ENCODE measurements at places on chromosomes 11 and 22.
A peak's percentile ranks its signal among the peaks of the same experiment; 100 is the strongest.

- DNase-seq = no peak
These were observed 18.7 kb upstream of the TMPRSS5 start for GRCh38 chr11:113724778-113725177.

- no peak for DNase-seq
These were observed 70.0 kb downstream of the SGSM1 start for GRCh38 chr22:24875862-24876506.

DNA sequence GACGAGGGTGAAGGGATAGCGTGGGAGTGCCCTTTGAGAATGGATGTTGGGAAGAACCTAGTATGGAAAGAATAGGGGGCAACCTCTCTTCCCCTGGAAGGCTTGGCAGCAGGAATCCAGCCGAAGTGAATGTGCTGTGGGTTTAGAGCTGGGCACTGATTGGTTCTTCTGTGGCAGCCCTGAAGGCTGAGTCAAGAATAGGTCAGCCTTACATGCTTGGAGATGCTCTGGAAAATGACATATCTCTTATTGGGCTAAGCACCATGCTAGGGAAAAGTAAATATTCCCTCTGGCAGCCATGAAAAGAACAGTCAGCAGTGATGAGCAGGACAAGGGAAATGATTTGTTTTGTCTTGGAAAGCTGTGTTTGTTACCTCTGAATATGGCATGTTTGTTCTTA is 149.5 kb downstream of the COMMD9 start:
- DNase-seq = no peak

GRCh38 chr11:121557348-121557747 is 104.6 kb upstream of the SORL1-AS1 start:
- DNase-seq = no peak

DNA sequence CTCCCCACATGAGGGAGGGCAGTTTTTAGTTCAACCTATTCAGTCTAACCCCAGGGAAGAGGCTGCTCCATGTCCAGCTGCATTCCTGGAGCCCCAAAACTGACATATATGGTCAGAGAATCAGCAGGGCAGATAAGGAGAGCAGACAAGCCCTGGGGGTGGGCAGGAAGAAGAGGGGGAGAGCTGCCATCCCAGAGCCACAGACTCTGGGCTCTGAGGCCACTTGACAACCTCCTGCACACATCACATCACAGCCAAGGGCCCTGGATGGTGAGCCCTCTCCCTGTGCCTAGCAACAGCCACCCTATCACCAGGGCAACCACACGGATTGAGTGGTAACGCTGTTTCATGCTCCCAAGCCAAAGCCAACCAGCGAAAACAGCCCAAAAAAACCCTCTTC is 3.1 kb downstream of the ARHGAP1 start:
- no peak for DNase-seq

DNA sequence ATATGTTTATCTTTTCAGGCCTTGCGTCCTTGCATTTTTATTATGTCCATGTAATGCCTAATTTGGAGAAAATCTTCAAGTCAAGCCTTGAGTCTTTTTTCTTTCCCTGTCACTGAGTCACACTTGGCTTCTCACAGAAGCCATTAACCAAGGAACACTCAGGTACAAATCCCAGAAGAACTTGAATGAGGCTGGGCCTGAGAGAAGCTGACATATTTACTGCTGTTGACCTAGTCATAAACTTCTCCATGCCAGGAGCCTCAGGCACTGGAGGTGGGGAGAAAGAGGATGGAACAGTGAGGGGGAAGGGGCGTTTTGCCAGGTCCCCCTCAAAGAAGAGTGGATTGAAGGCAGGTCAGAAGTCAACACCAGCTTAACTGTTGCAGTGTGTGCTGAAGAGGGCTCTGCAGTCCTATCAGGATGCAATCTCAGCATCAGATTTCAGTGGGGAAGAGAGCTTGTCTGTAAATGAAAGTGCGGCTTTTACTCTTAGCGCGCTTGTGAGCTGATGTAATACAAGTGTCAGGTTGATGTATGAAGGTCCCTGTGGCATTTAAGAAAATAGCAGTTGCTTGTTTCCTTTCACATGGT is 526.0 kb downstream of the ETS1 start:
- no peak for DNase-seq

GRCh38 chr11:133618544-133618943 is 86.2 kb upstream of the OPCML start:
- no peak for DNase-seq

- no peak for DNase-seq
These were observed 61.8 kb upstream of the POU2AF2 start for GRCh38 chr11:111183706-111184105.

- DNase-seq = peak; percentile 9
These were observed 60.4 kb upstream of the CD5 start for GRCh38 chr11:61041755-61042518.

- no peak for DNase-seq
These were observed 168.9 kb downstream of the MN1 start for GRCh38 chr22:27632451-27633295.

DNA sequence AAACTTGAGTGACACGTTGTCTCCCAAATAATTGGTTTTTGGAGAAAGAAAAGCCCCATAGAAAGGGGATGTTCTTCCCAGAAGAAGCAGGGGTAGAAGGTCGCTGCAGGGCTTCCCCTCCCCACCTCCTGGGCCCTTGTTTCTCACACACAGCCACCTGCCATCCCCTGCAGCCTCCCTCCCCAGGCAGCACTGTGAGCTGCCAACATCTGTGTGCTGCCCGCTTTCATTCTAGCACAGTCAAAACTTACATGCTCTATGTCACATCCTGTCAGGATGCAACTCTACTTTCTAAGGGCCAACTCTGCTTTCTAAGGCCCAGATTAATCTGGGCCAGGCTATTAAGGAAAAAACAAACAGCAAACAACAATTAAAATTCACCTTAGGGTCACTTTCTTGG is 309.4 kb upstream of the ZC3H12C start:
- no peak for DNase-seq

DNA sequence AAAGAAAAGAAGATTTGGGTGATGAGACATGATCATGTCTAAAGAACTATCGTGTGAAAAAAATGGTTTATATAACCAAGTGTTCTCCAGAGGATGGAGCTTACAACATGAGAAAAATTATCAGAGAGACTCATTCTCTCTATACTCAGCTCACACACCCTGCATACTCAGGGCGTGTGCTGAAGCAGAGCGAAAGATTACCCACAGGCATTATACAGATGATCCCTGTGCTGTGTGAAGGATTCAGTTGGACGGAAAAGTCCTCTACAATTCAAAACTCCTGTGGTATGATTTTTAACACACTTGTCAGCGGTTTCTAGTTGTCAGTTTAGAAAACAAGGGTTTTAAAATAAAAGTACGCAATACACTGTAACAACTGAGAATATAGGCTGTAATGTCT is 267.3 kb downstream of the DLG2 start:
- no peak for DNase-seq

- no peak for DNase-seq
These were observed 21.5 kb upstream of the CBX7 start for GRCh38 chr22:39173787-39174497.

DNA sequence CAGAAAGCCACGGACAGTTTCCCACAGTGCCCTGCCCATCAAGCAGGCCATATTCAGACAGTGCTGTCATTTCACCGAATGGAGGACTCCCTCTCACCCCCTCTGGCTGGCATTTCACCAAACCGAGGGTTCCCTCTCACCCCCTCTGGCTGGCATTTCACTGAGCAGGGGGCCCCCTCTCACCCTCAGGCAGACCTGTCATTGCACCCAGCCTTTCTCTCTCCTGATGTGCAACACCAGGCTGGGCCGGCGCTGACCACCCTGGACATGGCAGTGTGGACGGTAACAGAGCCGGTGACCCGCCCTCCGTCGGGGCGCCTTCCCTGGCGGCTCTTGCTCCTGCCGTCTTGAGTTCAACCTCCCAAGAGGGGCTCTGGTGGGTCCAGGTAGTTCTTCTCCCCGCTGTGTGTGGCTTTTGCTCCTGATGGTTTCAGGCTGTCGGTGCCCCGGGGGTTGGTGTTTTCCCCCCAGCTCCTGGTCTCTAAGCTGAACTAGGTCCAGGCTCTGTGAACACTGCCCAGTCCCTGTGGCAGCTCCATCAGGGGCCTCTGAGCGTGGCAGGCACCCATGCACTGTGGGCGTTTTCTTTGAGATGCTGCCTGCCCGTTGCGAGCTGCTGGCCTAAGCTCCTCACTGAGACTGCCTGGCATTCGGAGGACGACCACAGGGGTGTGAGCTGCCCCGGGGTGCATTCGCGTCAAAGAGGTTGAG is 46.9 kb downstream of the SMIM38 start:
- no peak for DNase-seq

GRCh38 chr11:23865341-23865975 is 631.4 kb upstream of the LUZP2 start:
- no peak for DNase-seq

GRCh38 chr11:85307366-85307765 is 319.8 kb downstream of the DLG2 start:
- DNase-seq = no peak

GRCh38 chr11:35393098-35393497 is 26.3 kb downstream of the SLC1A2 start:
- DNase-seq = no peak

DNA sequence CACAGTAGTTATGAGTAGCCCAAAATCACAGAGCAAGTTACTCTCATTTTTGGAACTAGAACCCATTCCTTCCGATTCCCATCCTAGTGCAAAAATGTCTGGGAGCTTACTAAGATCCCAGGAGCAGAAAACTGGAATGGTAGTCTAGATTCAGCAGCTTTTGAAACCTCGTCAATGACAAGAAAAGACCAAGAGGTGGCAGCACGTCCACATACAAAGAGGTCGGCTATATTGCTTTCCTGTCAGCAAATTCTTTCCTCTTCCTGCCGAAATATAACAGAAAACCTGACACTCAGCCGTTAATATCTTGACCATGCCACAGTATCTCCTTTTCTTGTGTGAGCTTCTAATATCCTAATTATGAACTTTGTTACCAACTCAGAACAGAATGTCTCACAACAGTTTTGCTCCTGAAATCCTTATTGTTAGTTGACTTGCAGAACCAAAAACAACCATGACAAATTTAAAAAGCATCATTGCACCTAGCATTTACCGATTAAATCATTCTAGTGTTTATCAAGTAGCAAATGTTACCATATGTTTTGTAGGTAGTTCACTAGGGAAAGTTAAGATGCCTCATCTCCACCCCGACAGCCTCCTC is 92.8 kb upstream of the OR9G4 start:
- DNase-seq = peak; percentile 63

DNA sequence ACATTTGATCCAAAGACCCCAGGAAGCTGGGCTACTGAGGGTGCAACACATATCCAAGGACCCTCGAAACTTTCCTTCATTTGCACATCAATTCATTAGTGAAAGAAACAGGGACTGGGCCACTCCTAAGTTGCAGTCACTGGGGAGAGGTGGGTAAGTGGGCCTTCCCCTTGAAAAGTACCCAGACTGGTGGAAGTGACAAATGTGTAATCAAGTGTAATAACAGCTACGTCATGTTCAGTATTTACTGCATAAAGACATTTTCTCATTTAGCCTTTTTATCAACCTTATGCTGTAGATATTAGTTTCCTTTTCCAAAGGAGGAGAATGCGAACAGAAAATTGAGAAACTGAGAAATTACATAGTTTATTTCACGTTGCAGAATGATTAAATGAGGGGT is 101.9 kb upstream of the OLFML1 start:
- DNase-seq = no peak

GRCh38 chr22:44160421-44160820 is 20.3 kb upstream of the PARVG start:
- DNase-seq = no peak

DNA sequence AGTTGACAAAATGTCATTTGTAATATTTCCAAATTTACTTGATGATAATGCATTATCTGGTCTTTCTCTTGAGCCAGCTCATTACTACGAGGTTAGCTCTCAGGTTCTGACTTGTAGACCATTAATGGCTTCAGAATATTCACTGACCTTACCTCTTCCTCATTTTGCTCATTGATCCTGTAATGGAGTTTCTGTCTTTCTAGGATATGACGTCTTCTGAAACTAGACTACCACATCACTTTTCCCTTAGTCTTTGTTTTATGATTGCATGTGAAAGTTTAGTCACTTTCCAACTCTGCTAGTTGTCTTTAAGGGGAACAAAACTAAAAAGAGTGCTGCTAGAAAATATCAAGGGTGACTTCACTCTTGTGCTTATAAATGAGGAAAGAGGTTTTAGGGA is 697.6 kb downstream of the JRKL start:
- no peak for DNase-seq

GRCh38 chr22:23774922-23775436 is 2.3 kb downstream of the MMP11 start:
- DNase-seq = no peak

DNA sequence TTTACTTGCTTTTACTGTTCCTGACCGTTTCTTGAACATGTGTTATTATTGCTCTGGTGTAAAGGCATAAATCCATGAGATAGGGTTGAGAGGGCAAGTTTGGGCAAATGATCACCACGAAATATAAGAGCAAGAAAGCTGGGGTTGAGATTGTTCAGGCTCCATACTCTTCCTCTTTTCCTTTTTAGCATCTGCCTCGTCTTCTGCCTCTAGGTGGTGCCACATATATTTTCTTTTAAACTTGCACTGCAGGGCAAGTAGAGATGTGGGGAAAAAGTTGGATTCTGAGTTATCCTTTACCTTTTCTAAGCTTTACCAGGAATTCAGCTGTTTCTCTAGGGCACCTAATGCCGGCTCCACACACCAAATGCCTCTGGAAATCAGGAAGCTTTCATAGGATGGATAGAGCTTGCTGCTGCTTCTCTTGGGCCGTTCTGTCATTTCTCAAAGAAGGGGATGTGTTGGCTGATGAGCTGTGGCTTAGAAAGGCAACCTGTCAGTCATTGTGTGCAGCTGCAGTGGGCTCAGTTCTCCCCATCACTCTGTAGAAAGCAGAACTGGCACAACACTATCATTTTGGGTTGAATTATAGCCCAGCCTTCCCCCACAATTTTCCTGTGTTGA is 98.2 kb downstream of the LDLRAD3 start:
- no peak for DNase-seq

DNA sequence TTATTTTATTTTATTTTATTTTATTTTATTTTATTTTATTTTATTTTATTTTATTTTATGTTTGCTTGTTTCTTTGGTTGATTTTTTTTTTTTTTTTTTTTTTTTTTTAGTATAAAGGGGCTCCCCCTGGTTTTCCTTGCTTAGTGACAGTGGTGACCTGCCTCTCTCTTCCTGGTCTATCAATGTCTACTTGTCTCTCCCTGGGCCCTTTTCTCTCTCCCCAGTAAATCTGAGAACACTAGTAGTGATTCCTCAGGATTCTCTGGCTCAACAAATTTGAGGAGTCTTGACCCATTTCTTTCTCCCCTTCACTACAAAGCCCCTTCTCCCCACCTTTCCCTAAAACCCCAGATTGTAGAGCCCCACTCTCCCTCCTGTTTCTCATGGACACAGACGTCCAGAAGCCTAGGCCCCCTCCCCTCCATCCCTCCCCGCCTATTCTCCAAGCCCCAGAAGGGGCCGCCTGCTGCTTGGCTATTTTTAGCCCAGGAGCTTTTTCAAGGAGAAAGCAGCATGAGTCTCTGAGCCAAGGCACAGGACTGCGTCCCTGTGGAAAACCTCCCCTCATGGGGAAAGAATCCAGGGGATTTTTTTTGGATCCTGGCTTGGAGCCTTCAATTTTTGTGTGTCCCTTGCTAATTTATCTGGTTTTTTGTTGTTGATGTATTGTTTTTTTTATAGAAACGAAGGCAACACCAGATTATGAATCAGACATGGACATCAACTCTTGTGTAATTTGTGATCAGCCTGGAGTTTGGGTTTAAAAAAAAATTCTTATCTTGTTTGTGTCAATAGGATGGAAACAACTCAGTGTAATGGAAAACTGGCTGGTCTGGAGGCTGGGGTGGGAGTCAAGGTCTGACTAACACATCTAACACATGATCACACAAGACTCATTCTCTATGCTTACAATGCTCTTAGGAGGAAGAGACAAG is 17.5 kb upstream of the ACCSL start:
- DNase-seq = no peak

Data from foreskin melanocyte (primary cell).